ENCODE measurements at places on chromosomes 16 and 17.

- DNase-seq, result no peak
Measured at GRCh38 chr17:13292291-13292690, 274.5 kb upstream of the ELAC2 start.

GRCh38 chr16:89922884-89923639 is at the start of gene TUBB3:
TUBB3 (plus strand) TSS chr16:89923342; CDS start chr16:89923402, 60 bp downstream.
- DNase-seq, result peak; percentile 37

DNA sequence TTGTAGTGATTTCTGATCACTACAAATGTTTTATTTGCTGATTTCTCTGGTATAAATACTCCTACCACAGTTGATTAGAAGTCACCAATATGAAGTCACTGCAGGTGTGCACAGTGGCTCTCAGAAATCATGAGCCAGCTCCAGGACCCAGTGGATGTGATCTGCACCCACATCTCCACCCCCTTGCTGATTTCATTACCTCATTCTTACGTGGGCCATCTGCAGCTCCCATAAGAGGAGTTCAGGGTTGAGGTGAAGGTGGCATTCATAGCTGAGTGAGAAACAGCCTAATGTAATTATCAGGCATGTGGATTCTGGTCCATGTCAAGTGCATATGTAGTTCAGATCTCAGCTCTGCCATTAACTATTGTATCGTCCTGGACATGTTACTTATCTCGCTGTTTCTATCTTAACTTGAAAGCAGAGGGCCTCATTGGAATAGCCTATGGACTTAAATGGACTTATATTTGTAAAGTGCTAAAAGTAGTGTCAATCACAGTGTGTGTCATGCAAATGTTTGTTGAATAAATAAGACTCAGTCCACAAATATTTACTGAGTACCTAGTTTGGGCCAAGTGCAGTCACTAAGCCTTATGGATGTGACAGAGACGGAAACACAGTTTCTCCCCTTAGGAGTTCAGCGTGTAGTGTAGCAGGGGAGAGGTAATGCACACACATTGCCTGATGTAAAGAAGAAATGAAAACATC is 40.7 kb upstream of the ZKSCAN2 start:
- DNase-seq, result no peak

DNA sequence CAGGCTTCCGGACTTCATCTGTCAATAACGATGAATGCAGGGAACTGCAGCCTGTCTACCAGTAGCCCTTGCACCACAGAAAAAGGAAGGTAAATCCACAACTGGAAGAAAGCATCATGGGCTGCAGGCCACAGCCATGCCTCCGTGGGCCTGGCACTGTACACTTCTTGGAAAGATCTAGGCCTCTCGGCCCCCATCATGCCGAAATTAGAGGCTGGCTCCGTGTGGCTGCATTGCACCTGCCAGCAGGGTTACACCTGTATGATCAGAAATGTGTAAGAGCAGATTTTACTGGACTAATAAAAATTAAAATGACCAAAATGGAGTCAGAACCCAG is 52.2 kb downstream of the SDK2 start:
- DNase-seq, result no peak

DNA sequence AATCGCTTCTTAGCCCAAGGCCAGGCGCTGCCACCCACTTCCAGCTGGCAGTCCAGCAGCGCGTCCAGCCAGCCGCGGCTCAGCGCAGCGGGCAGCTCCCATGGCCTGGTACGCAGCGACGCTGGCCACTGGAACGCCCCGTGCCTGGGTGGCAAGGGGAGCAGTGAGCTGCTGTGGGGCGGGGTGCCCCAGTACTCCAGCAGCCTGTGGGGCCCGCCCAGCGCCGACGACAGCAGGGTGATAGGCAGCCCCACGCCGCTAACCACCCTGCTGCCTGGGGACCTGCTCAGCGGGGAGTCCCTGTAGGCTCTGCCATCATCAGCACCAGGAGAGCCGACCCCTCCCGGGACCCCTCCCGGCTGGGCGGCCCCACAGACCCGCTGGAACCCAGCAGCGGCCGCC is 24.0 kb downstream of the TMC6 start:
- no peak for DNase-seq

DNA sequence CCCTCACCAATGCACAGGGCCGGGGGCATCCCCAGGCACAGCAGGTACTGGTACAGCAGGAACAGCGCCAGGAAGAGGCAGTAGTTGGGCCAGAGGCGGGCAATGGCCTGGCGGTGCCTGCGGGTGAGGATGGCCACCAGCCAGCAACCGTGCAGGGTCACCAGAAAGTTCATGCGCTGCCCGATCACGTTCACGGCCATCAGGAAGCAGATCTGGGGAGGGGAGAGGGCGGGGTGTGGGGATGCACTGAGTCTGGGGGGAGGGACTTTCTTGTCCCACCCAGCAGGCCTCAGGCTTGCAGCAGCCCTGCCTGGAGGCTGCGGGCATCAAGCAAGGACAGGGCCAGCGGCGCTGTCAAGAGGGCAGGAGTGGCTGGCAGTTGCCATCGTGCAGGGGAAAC is 25.4 kb downstream of the CTU2 start:
- no peak for DNase-seq

DNA sequence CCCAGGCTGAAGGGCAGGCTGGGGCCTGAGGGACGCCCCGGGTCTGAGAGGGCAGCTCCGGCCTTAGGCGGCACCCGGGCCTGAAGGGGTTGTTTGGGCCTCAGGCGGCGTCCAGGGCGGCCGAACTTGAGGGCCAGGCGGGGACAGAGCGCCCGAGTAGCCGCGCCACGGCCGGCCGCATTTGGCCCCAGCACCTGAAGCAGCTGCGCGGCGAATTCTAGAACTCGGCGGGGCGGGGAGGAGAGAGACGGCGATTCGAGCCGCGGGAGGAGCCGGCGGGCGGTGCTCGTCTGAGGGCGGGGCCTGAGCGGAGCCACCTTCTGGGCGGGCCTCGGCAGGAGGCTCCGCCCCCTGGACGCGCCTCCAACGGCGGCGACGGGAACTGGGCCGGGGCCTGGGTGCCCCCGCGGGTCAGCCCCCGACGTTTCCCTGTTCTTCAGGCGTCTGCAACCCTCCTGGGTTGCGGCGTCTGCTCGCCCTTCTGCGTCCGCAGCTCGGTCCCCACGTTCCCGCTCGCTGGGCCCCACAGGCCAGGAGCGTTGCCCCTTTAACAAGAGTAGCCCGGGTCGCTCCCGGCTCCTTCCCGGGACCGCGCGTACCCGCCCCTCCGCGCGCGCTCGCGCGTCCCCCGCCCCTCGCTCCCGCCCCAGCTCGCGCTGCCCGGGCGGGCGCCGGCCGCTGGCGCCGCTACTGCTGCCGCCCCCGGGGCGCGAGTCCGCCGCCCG is at the start of the genes INCA1 and KIF1C:
Gene INCA1 (minus strand): TSS at position 221 of the 725 bp plus-strand sequence. CDS start 3,085 bp downstream, outside the sequence.
Gene KIF1C (plus strand): TSS at position 649 of the 725 bp plus-strand sequence. CDS start 2,297 bp downstream, outside the sequence.
- DNase-seq, result peak; percentile 92

GRCh38 chr16:54977211-54977610 is 46.5 kb downstream of the IRX5 start:
- no peak for DNase-seq

GRCh38 chr17:11589716-11590115 is 8.6 kb upstream of the DNAH9 start:
- DNase-seq, result no peak

DNA sequence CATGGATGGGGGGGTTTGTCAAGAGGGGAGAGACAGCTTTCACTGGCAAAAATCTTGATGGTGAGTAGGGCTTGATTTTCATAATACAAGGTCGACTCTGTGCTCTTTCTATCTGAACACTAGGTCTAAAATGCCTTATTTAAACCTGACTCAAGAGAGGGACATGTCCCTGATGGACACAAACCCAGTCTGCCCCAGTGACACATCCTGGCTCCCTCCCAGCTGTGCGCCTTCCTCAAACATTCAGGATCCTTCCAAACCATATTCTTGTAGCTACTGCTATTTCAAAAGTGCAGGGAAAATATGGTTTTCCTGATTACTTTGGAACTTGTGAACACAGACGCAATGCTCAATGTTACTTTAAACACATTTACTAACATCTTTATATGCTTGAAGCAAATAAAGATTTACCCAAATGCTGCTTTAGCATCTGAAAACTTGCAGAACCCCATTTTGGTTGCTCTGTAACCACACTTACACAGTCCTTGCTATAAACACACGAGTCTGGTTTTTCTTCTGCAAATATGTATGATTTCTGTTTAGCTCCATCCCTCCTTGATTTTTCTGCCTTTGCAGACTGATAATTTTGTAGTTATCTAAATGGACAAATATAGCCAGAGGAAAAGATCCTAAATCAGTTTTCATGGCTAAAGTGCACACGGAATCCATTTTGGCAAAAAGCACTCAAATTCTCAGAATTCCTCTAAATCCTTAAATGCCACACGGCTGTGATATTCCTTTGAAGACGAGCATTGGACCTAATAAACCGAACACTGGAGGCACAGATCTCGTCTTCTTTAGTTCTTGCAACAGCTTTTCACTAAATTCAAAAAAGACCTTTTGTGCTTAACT is 499.9 kb upstream of the ZFHX3 start:
- no peak for DNase-seq

GRCh38 chr16:85995541-85996423 is 96.8 kb downstream of the IRF8 start:
- DNase-seq, result no peak

GRCh38 chr16:23089111-23089510 is 60.1 kb downstream of the USP31 start:
- no peak for DNase-seq

GRCh38 chr17:73623818-73624217 is 20.4 kb downstream of the SDK2 start:
- DNase-seq, result no peak

DNA sequence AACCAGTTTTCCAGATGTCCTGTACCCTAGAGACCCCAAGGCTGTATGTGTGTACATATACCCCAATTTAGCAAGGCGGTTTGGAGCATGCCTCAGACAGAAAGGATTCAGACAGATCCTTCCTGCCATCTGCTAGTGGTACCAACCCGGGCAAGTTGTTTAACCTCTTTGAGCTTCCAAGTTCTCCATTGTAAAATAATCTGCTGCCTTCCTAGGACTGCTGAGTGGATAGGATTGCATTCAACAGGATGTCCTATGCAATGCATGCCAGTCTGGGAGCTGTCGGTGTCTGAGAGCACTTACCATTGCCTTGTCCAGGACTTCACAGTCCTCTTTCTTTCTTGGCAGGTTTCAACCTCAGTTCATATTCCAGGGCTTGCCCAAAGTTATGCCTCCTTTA is 1.9 kb downstream of the CDH13 start:
- no peak for DNase-seq

DNA sequence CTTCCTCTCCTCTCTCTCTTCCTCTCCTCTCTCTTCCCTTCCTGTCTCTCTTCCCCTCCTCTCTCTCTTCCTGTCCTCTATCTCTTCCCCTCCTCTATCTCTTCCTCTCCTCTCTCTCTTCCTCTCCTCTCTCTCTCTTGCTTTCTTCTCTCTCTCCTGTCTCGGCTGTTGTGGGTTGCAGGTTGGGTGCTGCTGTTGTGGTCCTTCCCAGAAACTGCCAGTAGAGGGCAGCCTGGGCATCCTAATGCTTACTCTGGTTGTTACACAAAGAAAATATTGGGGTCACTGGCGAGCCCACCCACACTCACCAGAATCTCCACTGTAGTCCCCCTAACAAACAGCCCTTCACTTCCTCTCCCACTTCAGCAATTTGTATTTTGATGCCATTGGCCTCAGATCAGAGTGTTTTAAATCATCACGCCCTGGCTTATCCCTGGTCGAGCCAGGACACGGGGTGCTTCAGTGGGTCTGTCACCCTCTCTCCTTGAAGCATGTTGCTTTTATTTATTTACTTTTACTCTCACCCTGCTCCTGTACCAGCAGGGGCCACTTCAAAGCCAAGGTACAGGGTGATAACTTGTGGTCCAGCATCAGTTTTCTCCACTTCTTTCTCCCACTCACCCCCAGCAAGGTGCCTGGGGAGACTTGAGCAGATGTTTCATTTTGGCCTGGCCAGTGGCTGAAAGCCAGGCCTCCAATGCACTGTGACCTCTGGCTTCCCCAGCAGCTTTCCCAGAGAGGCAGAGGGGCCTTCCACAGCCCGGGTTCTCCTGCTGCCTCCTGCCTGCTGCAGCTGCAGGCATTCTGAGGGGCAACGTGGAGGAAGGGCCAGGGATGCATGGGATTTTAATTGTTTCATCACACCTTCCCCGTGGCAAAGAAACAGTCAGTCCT is 4.7 kb upstream of the MMP15 start:
- DNase-seq, result peak; percentile 75

GRCh38 chr17:81508639-81509206 is 3.9 kb downstream of the ACTG1 start:
- no peak for DNase-seq

DNA sequence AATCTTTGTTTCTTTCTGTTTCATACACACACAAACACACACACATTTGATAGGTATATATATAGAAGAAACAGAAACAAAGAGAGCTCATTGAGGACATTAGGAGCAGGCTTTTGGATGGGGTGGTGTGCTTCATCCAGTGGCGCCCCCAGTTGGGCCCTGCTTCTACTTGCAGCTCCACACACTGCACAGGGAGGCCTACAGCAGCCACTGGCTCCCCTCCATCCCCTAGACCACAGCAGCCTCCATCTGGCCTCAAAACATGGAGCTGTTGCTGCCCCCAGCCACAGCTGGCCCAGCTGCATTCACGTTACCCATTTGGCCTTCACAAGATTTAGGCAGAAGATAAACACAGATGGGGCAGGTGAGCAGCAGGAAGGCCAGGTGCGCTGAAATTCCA is 33.1 kb upstream of the NF1 start:
- no peak for DNase-seq

GRCh38 chr16:83307594-83307992 is 500.2 kb upstream of the HSBP1 start:
- DNase-seq, result no peak

DNA sequence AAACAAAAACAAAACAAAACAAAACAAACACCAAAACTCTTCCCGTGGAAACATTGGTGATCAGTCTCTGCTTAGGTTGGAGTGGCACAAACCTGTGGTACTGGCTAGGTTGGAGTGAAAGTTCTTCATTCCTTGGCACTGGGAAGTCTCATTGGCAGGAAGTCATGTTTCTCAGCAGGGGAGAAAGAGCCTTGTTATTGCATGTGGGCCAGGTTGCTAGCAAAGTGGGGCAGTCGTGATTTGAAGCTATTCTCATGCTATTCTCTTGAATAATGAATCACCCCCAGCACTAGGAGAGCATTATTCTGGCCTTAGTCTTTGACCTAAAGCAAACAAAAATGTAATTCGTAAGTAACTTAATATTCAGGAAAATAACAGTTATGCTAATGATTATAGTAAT is 24.3 kb upstream of the B4GALNT2 start:
- no peak for DNase-seq

DNA sequence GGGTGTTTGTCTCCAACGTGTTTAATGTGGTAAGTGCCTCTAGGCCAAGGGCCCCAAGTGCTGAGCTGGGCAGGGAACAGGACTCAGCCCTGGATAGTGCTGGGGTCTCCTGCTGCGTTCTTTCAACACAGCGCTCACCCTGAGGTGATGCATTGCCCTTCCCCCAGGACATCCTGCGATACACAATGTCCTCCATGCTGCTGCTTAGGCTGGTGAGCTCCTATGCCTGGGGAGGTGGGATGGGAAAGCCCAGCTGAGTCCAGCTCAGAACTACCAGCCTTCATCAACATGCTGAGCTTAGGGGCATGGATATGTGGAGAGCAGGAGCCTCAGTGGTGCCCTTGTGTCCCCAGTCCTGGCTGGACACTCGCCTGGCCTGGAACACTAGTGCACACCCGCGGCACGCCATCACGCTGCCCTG is 563 bp downstream of the ZACN start:
- DNase-seq, result no peak

GRCh38 chr17:29710891-29711418 is 88.2 kb upstream of the CORO6 start:
- no peak for DNase-seq

Measured in CD4-positive, alpha-beta T cell treated with Interleukin-10 for 1 hour (primary cell).